Astrocyte of the cerebellum (primary cell): ENCODE measurements at places on chromosomes 3 and 15.

GRCh38 chr15:30990446-30991254, 778 bp downstream of the MTMR10 start:
- no peak for DNase-seq

- DNase-seq = no peak
Observed at GRCh38 chr15:44584162-44584749, 47.3 kb downstream of the EIF3J start.

GRCh38 chr3:107412376-107412775, 35.1 kb downstream of the CCDC54 start:
- no peak for DNase-seq

DNA sequence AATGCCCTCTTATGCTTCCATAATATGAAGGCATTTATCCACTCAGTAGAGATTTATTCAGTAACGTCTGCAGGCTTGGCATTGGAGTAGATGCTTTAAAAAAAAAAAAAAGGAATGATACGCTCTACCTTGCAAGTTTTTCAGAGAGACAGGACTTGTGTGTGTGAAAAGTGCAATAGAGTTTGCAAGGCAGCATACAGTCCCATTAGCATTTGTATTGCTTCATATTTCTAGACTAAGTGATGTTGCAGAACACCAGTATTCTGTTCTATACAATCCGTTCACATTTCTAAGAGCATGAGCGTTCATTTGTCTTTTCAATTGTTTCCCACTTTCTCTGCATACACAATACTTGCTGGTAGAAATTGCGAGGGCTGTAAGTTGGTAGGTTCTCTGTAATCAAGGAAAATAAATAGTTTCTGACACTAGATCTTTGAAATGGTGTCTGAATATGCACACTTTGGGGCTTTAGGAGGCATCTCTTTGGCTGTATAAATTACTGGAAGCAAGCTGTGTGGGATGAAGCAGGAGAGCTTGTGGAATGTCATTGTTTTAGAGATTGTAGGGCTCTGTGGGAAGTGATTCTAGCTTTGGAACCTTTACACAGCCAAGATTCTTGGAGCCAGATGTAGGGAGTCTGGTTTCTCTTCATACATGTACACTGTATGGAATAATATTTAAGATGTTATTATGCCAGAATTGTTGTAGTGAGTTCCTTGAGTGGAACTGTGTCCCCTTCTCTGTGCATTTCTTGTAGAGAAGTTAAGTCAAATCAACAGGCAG, 262.7 kb downstream of the FEZF2 start:
- DNase-seq = no peak

DNA sequence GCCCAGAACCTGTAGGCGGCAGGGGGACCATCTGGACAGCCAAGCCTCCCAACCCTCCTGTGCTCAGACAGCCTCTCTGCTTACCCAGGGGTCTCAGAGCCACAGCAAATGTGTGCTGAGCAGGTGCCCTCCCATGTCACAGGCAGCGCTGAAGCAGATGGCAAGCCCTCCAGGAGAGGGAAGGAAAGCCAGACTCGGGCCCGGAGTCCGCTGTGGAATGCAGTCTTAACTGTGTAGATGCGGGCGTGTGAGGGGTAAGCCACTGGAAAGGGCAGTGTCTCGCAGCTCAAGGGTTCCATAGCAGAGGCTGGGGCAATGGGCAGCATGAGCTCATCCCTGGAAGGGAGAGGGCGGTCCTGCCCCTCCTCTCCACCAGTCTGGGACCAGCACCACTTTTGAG, 45.6 kb downstream of the UMPS start:
- no peak for DNase-seq

- no peak for DNase-seq
Observed at GRCh38 chr15:36005542-36005941, 459.6 kb upstream of the DPH6 start.

- DNase-seq = no peak
Observed at GRCh38 chr3:169325521-169326220, 337.8 kb downstream of the MECOM start.

- DNase-seq = no peak
Observed at GRCh38 chr15:90711842-90712241, 5.3 kb upstream of the BLM start.

DNA sequence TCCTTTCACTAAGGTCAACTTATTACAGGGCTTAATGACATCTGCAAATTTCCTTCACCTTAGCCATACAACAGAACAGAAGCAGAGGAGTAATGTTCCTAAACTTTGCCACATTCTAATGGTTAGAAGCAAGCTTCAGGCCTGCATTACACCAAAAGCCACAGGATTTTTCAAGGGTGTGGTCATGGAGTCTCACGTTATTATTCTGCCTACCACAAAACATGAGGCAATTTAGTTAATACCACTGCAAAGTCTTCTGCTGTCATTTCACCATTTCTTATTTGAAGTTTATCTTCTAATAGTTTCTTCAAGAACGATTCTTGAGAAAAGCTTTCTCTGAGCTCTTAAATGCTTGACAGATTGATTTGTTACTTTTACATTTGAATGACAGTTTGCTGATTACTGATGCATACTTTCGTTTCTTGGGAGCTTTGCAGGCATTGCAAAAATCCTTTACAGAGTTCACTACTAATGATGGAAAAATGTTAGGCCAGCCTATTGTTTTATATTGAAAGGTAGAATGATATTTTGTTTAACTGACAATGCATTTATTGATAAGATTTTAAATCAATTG, 1257.1 kb downstream of the NSUN3 start:
- no peak for DNase-seq

DNA sequence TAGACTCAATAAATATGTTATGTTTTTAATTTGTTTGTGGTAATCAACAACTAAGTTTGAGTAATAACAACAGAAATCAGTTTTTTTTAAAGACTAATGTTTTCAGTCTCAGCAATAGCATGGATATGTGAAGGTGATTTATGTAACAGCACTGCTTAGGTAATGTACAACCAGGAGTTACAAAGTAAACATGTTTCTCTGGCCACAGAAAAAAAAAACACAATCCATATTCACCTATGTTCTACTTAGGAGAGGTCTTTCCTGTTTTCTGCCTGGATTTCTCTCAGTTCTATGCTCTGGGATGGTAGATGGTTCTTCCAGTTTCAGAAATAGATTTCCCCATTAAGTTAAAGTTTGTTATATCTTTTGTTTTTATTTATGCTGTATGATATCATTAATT, 579.4 kb downstream of the SI start:
- no peak for DNase-seq

DNA sequence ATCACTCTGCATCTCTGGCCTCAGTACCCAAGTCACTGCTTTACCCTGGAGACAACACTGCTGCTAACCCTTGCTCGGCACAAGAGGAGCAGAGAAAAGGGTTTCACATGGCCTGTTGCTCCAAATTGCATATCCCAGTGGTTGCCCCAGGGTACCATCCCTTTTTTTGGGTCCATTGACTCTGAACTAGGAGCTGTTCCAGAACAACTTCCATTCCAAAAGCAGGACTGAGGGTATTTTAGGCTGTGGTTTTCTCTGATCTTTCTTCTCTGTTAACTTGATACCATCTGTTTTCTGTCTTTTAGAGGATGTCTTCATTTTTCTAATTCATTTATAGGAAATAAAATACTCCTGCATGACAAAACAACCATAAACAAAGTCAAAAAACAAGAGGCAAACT, 17.3 kb upstream of the RYK start:
- DNase-seq = no peak

- no peak for DNase-seq
Observed at GRCh38 chr15:71290881-71291635, 175.8 kb downstream of the THSD4 start.

GRCh38 chr3:138187296-138188012, at the start of gene ARMC8:
Gene ARMC8, plus strand, starts transcription at chr3:138187301. Its CDS starts 254 bp downstream, at chr3:138187555.
- peak; percentile 9 for DNase-seq

GRCh38 chr3:63492464-63492863, 160.0 kb upstream of the SNTN start:
- no peak for DNase-seq

DNA sequence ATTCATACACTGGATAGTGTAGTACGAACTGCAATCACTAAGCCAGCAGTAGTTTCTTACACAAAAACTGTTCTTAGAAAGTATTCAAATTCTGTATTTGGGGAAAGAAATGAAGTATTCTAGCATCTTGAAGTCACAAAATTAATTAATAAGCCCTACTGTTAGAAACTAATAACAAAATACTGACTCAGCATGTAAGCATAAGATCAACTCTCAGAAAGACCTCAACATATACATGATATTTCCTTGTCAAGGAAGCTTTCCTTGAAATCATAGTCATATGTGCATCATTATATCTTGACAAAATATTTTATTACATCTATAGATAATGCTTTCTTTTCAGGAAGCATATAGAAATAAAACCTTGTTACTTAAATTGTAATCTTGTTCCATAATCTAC, 115.5 kb upstream of the GOLGA6L6 start:
- DNase-seq = no peak

GRCh38 chr15:85726454-85726853, 68.3 kb downstream of the KLHL25 start:
- DNase-seq = no peak

GRCh38 chr3:184738982-184739381, 27.1 kb upstream of the MAGEF1 start:
- no peak for DNase-seq

DNA sequence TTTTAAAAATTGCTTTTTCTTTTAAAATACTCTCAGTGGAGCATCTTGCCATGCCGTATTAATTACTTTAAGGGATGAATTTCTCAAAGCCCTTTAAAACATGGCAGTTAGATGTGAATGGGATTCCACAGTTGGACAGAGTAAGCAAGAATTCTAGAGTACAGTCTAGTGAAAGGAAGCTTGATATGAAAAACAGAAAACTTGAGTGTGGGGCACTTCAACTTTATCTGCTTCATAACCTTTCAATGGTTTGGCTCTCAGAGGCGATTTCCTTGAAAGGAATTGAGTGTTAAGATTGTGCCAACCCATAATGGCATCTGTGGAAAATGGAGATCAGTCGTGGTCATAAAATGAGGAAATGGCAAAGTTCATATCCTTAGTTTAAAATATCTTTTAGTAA, 127.7 kb upstream of the SAMMSON start:
- no peak for DNase-seq

- no peak for DNase-seq
Observed at GRCh38 chr15:38030609-38031008, 96.2 kb downstream of the TMCO5A start.

GRCh38 chr3:59480486-59480995, 430.7 kb upstream of the CFAP20DC start:
- peak; percentile 34 for DNase-seq

DNA sequence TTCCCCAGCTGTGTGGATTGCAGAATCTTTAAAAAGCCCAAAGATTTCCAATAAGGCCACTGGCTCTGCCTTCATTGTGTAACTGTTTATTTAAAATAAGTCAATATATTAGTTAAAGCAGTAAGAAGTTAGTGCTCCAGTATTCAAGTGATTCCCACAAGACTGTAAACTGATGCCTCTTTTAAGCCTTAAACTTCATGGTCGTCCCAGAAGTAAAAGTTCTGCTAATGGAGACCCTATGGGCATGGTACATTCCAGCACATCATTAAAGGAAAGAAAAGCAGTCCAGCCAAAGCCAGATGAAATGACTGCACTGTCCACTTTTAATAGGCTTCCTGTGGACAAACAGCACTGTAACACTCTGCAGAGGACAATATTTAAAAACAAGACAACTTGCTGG, 512.6 kb downstream of the MECOM start:
- DNase-seq = no peak

- no peak for DNase-seq
Observed at GRCh38 chr3:40523781-40524180, 979 bp upstream of the ZNF621 start.

DNA sequence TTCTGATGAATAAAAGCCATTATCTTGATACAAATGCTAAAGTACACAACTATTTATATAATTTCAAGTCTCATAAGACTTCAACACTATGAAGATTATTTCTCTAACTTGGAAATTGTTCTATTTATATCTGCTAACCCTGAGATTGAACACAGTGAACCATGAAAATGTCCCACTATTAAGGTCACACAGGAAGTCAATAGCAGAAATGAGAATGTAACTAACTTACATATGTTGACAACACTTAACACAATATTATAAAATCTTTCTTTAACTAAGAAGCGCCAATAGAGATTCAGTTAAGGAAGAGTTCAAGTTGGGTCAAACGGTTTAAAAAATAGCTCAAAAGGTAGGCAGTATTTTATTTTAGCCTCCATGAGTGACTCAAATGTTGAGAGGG, 551.8 kb upstream of the CBLB start:
- no peak for DNase-seq

DNA sequence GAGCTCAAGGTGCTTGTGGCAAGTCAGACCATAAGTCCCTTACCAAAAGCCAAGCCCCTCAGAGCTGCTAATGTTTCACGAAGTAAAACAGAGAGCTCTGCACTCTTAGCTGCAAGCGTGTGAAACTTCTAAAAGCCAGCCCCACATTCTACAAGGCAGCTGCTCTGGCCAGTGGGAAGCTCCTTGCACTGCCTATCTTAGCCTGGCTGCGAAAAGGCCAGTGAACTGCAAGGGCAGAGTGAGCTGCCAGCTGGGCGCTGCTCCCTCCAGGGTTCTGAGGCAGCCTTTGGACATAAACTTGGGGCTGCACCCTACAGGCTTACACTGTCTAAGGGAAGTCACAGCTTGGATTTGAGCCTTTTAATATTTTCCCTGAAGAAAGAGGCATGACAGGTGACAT, 2.2 kb upstream of the MUSTN1 start:
- DNase-seq = no peak

GRCh38 chr15:61382927-61383326, 153.8 kb upstream of the RORA start:
- DNase-seq = no peak

- no peak for DNase-seq
Observed at GRCh38 chr3:149371001-149371722, 6.3 kb downstream of the TM4SF1 start.

DNA sequence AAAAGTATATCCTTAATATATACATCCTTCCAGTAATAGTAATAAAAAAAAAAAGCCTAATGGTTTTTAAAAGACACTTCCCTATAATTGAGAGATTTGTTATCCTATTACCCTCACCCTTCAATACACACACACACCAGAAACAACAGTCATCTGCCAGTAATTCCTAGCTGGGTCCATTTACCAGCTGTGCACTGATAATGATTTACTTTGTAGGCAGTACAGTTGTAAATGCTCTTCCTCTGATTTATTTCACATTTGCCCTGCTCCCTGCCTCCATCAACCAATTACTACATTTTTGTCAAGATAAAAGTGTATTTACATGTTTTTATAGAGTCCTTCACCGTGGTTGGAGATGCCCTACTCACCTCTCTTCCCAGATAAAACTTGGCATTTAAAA, 12.4 kb downstream of the TPM1 start:
- DNase-seq = no peak

GRCh38 chr3:111846717-111847116, 12.3 kb upstream of the PHLDB2 start:
- no peak for DNase-seq
